ENCODE measurements at places on chromosomes 13 and 19. TPM values are rescaled to one million over a fixed set of nuclear protein-coding genes. Genes with fewer than 3 reads are reported as not detected.

DNA sequence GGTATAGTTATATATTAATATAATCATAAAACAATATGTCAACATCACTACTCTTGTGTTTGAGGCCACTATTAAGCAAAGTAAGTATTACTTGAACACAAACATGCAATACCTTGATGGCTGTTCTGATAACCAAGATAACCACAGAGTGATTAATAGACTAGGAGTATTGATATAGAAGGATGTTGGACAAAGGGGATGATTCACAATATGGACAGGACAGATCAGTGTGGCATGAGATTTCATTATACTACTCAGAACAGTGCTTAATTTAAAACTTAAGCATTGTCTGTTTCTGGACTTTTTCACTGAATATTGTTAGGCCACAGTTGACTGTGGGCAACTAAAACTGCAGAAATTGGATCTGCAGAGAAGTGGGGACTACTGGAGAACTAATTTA is 384.2 kb downstream of the SLITRK1 start:
- DNase-seq, result no peak

DNA sequence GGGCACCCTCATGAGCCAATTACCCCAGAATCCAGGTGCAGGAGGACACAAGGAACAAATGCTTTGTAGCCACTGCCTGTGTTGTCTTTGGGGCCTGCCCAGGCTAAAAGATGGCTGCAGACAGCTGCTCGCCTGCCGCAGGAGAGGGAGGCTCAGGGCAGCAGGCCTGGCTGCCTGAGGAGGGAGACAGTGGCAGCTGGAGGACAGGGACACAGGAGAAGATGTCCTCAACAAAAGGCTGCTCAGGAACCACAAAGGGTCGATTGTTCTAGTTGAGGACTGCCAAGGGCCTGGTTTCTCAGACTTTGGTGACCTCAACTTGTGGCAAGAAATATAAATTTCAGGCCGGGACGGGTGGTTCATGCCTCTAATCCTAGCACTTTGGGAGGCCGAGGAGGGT is 7.6 kb downstream of the SIRT2 start:
- DNase-seq, result peak; percentile 62

- no peak for DNase-seq
Measured at GRCh38 chr13:98099627-98100026, 43.3 kb upstream of the FARP1 start.

- DNase-seq, result peak; percentile 82
Measured at GRCh38 chr19:39411081-39411831, 1.2 kb upstream of the PLEKHG2 start.

GRCh38 chr13:99307247-99307646 is at the start of gene GPR183:
GPR183 (minus strand) TSS chr13:99307399; CDS start chr13:99296145, 11,254 bp downstream.
- DNase-seq, result peak; percentile 64

DNA sequence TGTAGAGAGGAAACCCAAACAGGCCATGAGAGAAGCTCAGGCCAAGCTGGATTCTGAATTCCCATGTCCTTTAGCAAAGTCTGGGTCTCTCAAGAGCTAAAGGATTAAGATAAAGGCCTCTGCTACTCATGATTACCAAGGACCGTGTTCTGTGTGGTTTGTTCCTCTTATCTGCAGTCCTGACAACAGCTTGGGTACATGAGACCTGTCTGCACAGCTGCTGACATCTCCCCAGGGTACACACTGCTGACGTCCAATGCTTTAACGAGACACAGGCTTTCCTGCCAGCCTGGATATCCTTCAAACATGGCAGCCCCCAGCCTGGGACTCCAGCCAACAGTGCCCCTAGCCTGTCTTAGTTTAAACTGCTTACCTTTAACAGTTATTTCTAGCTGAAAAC is 211.0 kb downstream of the SLC7A1 start:
- DNase-seq, result peak; percentile 6

- DNase-seq, result no peak
Measured at GRCh38 chr19:11347546-11348039, 1.3 kb downstream of the CCDC159 start.

DNA sequence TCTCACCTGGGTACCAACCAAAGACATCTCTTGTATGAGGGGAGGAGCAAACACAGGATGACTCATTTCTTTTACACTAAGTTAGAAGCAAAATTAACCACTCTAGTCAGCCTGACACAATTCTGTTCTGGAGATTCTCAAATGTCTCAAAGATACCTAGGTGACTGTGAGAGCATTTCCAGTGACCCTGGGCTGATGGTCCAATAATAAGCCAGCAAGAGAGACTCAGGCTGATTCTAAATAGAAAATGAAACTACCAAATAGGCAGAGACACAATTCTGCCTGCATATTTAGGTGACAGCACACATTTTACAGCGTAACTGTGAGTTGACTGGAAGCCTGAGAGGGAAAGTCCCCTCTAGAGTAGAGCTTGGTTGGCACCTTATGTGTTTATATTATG is 16.3 kb downstream of the ZNF91 start:
- DNase-seq, result no peak

DNA sequence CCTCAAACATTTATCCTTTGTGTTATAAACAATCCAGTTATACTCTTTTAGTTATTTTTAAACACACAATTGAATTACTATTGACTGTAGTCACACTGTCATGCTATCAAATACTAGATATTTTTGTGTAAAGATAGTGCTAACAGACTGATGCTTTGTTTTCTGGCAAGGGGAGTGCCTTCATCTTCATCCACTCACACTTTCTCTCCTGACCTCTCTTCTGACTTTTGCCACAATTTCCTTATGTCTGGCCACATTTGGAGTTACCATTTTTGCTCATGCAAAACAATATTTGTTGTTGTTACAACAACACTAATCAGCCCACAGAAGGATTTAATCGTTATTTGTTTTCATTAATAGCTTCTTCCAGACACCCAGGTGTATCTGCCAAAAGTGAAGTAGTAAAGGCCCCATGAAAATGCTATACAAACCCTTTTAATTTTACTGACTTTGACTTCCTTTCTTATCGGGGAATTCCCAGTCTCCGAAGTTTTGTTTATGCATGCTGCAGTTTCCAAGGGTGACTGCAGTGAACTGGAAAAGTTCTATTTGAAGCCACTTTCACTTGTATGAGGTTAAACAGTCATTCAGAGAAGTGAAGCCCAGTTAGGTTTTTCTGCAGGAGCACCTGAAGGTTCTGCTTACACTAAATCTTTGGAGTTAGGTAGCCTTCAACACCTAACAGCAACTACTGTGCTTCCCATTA is 66.1 kb upstream of the FRY start:
- DNase-seq, result peak; percentile 90

DNA sequence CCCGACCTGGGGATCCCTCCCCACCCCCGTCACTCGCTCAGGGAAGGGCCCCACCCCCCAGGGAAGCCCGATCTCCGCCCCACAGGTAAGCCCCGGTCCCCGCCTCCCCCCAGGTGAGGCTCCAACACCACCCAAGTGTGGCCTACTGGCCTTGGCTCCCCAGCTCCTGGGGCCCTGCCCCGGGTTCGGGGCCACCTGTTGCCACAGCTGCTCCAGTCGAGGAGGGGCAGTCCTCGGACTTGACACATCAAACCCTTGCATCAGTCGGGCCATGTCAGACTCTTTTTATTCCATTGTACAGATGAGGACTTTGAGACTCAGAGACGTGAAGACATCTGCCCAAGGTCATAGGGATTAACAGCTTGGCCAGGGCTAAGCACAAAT is 512 bp downstream of the CC2D1A start:
- peak; percentile 35 for DNase-seq

GRCh38 chr13:21850013-21851006 is 179.4 kb downstream of the FGF9 start:
- no peak for DNase-seq

DNA sequence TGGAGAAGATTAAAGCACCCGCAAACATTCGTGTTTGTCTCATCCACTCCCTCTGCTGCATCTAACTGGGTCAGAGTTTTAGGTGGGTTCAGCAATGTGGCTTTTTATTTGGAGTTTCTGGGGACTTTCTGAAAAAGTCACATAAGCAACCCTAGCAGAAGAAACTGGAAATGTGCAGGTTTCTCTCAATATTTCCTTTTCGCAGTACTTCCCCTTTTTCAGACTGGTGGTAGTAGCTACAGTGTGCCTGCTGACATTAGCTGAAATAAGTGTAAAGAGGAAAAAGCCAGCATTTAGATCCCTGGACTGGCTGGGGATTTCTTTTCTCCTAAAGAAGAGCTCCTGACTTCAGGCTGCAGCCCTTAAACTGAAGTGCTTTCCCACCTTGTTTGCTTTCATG is 15.9 kb upstream of the OLFM4 start:
- DNase-seq, result peak; percentile 37

DNA sequence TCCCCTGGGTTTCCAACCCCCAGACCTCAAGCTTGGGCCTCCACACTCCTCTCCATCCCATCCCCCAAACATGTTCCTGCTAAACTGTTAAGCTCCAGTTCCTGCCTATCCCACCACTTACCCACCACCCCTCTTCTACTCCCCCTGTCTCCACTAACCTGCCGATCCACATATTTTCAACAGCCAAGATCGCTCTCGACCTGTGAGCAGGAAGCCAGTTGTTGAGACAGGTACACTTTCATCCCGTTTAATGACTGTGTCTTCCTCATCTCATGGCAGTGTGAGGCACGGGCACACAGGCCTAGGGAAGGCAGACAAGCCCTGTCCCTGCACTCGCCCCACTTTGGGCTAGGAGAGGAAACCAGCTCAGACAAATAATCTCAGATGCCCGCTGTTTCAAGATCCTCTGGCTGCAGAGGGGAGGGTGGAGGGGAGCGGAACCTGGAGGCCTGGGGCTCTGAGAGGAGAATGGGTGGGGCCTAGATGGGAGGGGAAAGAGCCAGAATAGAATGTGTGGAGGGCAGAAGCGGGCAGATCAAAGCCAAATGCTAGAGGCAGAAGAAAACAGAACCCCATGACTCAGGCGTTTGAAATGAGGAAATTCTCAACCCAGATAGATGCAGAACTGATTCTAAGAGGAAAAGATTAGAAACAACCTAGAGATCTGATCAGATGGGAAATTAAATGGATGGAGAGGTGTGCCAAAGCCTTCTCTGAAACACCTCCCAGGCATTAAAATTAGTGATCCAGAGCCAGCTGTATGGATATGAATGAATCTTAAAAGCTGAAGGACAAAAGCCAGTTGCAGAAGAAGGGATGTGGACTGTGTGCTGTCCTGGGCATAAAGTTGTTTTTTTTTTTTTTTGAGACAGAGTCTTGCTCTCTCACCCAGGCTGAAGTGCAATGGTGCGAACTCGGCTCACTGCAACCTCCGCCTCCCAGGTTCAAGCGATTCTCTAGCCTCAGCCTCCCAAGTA is 16.9 kb upstream of the CYP2S1 start:
- peak; percentile 75 for DNase-seq

DNA sequence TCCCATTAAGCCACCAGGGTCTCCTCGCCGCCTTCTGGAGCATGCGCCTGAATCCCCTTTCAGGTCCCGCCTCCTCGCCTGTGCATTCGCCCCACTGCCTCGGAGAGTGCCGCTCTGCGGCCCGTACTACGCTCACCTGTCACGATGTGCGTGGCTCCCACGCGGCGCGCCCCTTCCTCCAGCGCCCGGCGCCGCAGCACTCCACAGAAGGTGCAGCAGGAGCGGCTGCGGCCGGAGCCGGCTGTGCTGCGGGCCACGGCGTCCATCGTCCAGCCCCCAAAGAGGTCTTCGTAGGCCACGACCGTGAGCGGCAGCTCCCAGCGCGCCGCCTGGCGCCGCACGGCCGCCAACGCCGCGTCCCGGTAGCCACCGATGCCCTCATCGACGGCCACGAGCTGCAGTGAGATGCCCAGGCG is 4.3 kb downstream of the CTU1 start:
- DNase-seq, result no peak

DNA sequence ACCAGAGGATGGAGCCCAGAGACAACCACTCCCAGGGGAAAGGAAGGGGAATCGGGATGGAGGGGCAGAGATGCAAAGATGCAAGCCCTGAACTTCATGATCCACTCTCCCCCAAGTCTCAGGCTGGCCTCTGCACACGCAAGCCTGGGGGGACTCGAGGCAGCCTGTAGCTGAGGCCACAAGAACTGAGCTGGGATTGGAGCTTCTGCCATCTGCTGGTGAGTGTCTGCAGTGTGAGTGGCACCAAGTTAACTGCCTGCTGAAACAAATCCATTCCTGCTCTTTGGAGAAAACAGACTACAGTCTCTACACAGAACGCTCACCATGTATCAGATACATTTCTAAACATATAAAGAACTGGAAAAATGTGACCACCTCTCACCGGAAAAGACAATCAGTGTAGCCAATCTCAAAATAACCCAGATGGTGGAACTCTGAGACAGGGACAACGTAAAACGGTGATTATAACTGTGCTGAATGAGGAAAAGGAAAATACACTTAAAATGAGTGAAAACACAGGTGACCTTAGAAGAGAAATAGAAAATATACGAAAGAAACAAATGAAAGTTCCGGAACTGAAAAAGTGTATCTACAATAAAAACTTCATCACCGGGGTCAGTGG is 62.1 kb downstream of the KLF2 start:
- peak; percentile 69 for DNase-seq

DNA sequence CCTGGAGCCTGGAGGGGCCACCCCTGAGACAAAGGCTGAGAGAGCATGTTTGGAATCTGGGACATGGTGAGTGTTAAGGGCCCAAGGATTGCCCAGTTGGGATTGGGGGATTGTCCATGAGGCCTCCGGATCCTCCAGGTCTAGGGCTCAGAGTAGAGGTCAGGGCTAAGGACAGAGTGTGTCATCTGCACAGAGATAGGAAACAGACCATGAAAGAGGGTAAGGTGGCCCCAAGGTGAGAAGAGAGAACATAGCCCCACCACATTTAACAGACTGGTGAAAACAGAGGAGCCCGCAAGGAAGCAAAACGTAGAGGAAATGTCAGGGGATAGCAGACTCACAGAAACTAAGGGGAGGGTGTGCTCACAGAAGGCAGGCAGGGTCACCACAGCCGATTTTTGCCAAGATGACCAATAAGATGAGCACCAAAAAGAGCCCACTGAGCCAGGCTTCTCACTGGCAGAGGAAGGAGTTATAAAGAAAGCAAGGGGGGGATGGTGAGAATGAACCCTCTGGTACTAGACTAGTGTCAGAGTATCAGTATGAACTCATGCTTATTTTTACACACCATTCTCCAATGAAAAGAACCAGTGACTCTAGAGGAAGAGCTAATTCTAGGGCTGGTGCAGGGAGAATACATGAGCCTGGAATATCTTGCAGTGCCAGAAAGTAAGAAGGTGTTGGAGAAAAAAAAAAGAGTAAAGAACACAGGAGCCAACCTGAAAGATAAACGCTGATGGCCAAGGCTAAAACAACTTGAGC is 17.5 kb downstream of the DYRK1B start:
- no peak for DNase-seq

CGB5 gene
- 0.40 TPM for total RNA-seq

SPTBN4 gene
- 0.40 TPM for total RNA-seq

ZNF350 gene
- 9.9 TPM for total RNA-seq

ZNF14 gene
- 9.1 TPM for total RNA-seq

LILRB2 gene
- 0.53 TPM for total RNA-seq

CYTH2 gene
- total RNA-seq, result 24.2 TPM

TYROBP gene
- 18.0 TPM for total RNA-seq

CYP4F8 gene
- total RNA-seq, result not detected
